ENCODE measurements at places on chromosomes 13 and 19.

DNA sequence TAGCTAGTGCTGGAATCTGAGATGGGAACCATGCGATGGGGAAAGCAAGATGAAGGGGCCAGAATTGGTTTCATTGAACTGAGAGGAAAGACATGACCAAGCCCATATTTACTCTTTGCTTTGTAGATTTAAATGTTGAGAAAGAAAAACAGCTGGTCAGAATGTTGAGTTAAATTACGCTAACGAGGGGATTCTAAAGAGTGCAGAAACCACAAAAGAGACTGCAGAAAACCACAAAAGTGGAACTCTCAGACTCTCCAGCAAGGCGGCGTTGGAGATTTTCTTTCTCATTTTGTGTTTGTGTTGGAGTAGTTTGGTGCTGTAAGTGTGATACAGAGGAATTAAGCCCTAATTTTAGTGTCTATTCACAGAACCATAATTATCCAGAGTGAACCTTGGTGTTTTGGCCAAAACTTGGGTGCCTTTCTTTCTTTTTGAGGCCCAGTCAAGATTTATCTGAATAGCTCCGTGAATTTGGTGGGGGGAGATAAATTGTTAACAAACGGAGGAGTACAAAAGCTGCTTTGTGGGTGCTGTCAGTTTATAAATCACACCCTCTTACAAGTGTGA lies 26.3 kb downstream of the SAE1 start:
- peak; percentile 46 for DNase-seq

DNA sequence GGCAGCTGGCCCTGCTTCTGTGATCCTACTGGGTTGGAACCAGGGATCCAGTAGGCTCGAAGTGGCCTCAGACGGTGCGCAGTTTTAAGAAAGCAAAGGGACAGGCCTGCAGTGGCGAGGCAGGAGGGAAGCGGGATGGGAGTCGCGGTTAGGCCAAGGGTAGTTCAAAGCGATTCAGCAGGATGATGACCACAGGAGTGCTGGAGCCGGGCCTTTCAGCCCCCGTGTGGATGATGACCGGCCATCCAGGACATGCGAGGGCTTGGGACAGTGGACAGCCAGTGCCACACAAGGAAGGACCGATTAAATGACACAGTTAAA lies 854 bp downstream of the RNASEH2B start:
- DNase-seq = no peak

DNA sequence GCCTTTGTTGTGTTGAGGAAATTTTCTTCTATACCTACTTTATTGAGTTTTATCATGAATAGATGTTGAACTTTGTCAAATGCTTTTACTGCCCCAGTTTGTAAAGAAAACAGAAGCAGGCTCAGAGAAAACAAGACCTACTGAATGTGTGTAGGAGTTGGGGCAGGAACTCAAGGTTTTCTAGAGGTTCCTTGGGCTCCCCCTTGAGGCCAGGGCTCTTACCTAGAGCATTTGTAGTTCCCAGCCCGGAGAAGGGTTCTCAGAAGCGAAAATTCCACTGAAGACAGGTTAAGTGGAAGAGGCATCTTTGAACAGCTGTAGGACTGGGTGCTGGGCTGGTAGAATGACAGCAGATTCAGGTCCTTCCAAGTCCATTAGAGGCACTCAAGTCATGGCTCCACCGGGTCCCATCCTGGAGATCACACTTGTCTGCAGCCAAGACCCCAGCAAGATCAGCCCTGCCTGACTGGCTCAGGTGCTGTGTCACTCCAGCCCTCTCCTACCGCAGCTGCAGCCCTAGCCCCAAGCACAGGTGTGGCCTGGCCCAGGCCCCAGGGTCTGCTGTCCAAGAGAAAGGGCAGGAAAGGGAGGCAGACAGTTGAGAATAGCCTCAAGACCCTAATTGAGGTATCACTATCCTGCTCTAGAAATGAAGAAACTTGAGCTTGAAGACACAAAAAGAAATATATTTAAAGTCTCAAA lies 425.5 kb downstream of the PCDH20 start:
- peak; percentile 1 for DNase-seq

GRCh38 chr13:21371011-21371410 lies 88.1 kb downstream of the ZDHHC20 start:
- DNase-seq = no peak

GRCh38 chr19:48186015-48186414 lies 15.5 kb downstream of the ZSWIM9 start:
- no peak for DNase-seq

DNA sequence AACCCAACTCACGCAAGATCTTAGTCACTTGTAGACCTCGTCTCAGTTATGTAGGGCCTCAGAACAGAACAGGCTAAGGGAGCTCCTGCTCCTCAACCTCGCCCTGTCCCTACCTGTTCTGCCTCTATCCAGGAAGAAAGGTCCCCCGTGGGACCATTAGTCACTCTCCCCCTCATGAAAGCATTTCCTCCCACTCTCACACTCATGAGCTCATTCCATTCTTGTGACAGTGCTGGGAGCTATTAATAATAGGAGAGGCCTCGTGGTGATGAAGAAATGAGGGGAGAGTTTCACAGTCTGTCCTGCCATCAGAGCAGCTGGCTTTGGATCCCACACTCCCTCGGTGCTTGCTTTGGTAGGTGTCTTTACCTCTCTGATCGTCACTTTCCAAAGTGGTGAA lies 10.2 kb downstream of the PPP2R1A start:
- DNase-seq = no peak

DNA sequence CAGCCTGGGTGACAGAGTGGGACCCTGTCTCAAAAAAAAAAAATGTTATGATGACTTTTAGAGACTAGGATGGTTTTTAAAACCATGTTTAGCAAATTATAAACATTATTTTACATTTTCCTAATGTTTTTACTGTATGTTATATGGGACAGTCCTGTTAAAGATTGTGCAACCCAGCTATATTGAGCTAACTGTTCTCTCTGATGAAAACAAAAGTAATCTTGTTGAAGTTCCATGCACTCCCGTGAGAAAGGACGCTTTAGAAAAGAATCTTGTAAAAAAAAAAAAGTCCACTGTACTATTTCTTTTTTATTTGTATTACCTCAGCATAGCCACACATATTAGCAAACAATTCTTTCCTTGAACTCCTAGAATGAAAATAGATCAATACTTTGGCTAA lies 451.2 kb downstream of the DCT start:
- no peak for DNase-seq

GRCh38 chr13:51645154-51645650 lies 60.9 kb downstream of the WDFY2 start:
- peak; percentile 34 for DNase-seq

DNA sequence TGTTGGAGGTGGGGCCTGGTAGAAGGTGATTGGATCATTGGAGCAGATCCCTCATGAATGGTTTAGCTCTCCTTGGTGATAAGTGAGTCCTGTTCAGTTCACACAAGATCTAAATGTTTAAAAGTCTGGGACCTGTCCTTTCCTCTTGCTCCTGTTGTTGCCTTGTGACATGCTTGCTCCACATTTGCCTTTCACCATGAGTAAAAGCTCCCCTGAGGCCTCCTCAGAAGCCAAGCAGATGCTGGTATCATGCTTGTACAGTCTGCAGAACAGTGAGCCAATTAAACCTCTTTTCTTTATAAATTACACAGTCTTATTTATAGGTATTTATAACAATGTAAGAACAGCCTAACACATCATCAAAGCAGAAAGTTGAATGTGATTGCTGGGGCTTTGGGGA lies 24.2 kb upstream of the RFC3 start:
- no peak for DNase-seq

DNA sequence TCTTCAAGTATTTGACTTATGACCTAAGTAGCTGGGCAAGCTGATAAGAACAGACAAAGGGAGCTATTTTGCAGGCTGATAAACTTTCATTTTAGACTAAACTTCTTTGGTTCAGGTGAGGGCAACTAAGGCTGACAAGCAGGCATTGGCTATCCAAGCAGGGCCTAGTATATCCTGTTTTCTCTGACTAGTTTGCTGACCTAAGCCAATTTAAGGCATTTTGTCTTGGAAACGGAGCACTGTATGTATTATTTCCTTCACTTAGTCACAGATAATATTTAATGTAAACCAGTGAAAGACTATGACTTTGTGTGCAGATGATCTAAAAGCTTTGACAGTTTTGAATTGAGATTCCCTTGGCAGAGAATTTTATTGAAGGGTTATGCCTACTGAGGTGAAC lies 172.5 kb downstream of the POU4F1 start:
- DNase-seq = no peak
